NCI-H460 (cell line): ENCODE measurements at places on chromosomes 11 and 22. TPM values are rescaled to one million over a fixed set of nuclear protein-coding genes. Genes with fewer than 3 reads are reported as not detected.

DNA sequence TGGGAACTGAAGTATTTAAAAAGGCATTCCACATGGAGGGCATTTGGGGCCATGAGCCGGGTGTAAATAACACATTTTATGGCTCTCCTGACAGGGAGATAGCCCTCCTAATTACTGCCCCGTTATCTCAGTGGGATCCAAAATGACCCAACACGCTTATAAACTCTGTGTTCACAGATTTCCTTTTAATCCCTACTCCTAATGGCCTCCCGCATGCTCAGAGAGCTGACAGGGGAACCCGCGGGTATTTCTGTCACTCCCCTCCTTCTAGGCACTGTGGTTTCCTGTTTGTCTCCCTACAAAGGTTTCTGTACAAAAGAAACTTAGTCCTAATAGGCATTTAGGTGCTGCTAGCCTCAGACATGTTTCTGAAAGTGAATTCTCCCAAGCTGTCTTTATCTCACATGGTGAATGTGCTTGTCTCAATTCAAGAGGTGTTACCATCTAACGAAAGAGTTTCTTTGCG is 202.8 kb upstream of the SEZ6L start:
- DNase-seq, result no peak

DNA sequence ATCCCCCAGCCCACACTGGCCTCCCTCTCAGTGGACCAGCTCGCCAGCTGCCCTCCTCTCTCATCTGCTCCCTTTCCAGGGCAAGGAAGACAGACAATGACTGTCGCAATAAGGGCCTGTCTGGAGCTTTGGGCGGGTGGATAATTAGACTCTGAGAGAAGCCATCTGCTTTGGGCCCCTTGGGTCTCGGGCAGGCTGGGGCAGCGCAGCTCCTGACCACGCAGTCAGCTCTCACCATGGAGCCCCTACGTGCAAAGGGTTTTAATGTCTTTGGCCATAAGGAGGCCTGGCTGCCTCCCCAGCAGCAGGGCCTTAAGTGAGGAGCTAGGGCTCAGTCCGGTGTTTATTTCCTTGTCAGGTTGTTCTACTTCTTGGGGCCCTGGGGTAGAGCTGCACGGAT is 153.9 kb downstream of the CHST1 start:
- no peak for DNase-seq

PRR5 gene
- 3.9 and 7.1 TPM in 2 replicates for total RNA-seq

XKR3 gene
- total RNA-seq, result not detected in 2 replicates
